Pericardium fibroblast (primary cell): ENCODE measurements at places on chromosomes 3 and 15. TPM values are rescaled to one million over a fixed set of nuclear protein-coding genes. Genes with fewer than 3 reads are reported as not detected.

The SH3GL3 gene
- 0.47 and 1.3 TPM in 2 replicates for total RNA-seq

The ZNF774 gene
- total RNA-seq, result 0.09 and 0.12 TPM in 2 replicates

The AMOTL2 gene
- 188 and 284 TPM in 2 replicates for total RNA-seq

The MCF2L2 gene
- 0.58 TPM in 1 of 2 replicates, not detected in the other for total RNA-seq

The CD47 gene
- 36.8 and 40.2 TPM in 2 replicates for total RNA-seq
